Stimulated activated CD4-positive, alpha-beta T cell treated with anti-CD3 and anti-CD28 coated beads, Interleukin-1b, Interleukin-23, amount 100 ng/mL, for 24 hours (primary cell): ENCODE measurements at places on chromosomes 11 and 22.

DNA sequence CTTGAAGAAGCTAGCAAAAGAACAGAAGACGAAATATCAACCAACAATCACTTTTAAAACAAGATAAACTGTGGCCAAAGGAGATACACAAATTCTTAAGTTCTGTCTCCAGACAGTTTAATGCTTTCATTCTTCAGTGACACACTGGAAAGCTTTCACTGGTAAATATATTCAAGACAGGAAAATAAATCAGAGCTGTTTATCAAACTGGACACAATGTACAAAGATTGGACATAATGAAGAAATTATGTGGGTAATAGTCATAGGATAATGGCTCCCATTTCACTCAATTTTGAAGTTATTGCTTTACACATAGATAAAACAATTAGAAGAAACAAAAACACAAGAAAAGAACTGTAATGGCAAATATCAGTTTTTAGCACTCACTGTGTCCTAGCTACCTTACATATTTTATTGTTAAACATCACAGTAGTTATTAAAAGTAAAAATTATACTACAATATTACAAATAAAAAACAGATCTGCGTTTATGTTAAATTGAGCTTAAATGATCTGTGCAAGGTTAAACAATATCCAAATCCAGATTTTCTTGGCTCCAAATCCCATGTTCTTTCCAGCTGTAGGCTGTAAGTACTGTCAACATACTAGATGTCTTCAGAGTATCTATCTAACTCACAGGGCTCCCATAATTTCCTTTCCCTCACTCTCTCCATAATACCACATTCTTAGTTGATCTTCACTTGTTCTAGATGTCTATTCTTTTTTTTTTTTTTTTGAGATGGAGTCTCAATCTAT, 38.6 kb upstream of the NOX4 start:
- DNase-seq, result no peak

DNA sequence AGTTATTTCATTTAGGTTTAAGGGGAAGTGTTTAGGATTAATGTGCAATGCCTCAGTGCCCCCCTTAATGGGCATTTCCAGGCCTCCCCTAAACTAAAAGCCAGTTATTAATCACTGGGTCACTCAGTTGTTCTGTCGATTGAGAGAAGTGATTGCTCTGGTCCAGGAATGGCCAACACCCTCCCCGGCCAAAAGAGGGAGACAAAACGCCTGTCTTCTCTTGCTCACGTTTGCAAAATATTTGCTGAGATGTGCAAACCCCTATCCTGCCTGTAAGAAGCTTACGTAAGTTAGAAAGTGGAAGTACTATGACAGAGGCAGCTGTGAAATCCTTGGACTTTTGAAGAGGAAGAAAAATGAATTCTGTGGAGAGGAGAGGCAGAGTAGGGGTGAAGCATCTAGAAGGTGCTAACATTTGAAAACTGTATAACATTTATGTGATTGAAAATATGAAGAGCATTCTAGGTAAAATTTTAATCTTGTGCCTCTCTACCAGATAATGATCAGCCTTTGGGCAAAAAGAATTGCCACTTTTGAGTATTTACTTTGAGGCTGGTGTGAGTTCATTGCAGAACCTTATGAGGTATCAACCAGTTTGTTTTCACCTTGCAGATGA, 37.7 kb downstream of the NTM start:
- no peak for DNase-seq

DNA sequence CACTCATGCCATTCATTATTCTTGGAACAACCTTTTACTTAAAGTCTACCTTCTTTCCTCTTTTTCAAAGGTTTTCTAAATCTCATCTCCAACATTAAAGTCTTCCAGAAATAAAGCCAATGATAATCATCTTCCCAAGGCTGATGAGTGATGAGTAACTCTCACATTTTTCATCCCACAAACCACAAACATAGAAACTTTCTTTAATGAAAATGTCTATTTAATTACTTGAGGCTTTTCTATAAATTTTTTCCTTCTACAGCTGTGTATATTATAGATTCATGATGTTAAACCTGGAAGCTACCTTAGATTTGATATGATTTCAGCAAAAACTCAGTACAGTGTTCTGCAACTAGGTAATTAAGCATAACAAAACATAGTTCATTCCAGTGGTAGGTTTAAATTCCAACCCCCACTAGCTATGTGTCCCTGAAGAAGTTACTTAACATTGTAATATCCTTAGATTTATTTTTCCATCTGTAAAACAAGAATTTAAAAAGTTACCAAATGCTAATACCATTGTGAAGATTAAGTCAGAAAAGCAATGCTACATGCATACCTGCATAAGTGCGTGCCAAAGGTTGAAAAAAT, 845.4 kb downstream of the KCNA4 start:
- no peak for DNase-seq

- DNase-seq, result no peak
Measured at GRCh38 chr22:43260331-43261231, 73.6 kb upstream of the TTLL12 start.

DNA sequence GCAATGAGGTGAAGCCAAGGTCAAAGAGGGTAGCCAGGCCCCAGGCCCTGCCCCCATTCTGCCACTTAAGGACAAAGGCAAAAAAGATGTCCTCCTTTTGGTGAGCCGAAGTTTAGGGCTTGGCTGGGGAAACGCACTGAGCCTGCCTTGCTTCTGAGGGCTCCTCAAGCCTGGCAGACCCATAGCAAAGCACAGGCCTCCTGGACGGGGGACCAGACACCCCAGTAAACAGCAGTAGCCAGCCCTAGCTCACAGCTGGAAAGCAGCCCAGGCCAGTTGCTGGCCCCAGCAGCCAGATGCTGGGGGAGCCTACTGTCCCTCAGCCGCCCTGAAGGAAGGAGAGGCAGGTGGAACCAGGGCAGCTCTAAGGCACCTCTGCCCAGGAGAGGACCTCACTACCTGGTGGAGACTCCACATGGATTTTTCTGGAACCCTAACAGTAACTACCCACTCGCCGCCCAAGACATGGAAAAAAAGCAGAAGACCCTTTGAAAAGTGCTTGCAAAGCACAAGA, 3.8 kb upstream of the PYGM start:
- DNase-seq, result no peak

DNA sequence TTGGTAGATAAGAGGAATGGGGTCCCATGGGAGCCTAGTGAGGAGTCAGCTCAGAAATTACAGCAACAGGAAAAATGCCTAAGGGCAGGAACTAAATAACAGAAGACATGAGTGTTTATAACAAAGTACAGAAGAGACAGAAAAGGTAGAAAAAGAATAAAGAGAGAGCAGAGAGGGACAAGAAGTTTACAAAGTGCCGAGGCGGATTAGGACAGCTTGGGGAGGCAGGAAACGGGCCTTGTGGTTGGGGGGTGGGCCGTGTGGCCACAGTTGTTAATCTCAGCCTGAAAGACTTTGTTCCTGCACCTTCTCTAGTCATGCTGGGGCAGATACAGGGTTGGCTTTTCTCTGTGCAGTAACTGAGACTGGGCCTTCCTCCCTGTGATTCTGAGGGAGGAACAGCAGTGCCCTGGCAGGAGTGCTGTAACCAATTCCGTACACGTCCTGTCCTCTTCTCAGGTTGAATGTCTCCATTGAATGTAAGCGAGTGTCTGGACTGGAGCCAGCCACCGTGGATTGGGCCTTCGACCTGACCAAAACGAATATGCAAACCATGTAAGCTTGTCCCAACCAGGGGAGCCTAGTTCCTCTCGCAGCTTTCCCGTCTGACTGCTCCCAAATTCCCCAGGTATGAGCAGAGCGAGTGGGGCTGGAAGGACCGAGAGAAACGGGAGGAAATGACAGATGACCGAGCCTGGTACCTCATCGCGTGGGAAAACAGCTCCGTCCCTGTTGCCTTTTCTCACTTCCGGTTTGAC, 13.2 kb downstream of the NAA40 start:
- DNase-seq, result no peak

DNA sequence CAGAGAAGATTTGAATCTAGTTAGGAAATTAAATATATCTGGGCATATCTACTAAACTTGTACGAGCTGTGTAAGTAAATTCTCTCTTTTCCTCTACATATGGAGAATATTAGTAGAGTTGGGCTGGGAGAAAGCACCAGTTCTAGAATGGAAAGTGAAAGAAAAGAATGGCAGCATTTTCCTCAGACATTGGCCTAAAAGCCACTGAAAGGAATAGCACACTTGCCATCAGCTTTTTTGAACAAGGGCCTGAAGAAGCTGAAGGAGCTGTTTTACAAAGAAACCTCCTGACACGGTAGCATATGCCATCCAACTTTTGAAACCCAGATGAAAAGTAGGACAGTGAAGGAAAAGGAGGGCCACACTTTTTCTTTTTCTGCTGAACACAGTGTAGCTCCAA, 1563.7 kb upstream of the TENM4 start:
- no peak for DNase-seq

GRCh38 chr11:94128291-94128745, 323 bp upstream of the PANX1 start:
- no peak for DNase-seq

GRCh38 chr22:19143967-19144400, 467 bp downstream of the ESS2 start:
- DNase-seq, result no peak

DNA sequence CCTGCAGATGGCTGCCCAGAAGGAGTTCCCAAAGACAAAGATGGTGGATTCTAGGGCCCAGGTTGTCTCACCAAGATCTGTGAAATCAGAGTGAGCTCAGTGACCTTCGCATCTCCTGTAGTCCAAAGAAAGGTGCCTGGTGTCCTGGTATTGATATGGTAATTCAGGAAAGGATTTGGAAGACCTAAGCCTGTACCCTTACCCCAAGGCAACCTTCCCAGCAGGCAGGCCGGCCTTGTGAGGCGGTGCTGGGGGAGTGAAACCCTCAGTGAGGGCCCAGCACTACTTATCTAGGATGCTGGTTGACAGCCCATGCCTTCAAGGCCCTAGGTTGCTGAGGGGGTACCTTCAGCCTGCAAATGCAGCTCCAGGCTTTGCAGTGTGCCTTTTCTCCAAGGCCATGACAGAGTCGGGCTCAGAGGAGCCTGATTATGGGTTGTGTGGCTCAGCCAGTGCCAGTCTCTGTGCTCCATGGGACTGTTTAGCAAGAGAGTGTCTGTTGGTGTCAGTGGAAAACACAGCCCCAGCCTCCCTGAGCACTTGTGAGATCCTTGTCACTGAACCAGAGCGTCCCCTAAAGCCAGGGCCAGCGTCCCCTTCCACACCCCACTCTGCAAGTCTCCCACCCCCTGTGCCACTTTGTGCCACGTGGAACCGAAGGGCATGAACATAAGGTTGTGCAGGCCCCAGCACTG, 72.8 kb upstream of the MYOD1 start:
- no peak for DNase-seq

- no peak for DNase-seq
Measured at GRCh38 chr11:70713988-70714665, 315.8 kb downstream of the CTTN start.

DNA sequence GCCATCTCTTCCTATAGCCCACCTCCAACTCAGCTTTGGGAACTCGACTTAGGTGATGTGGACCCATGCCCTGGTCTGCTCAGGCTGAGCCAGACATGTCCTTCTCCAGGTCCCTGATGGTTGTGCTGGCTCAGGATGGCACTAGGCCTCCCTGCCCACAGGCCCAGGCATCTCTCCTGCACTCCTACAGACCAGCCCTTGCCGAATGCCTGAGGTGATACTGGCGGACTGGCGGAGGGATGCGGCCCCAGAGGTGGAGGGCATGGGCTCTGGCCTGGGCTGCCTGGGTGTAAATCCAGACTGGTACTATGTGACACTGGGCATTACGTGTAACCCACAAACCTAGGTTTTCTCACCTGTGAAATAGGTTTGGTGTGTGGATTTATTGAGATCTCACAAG, 352.8 kb downstream of the SHANK2 start:
- no peak for DNase-seq

DNA sequence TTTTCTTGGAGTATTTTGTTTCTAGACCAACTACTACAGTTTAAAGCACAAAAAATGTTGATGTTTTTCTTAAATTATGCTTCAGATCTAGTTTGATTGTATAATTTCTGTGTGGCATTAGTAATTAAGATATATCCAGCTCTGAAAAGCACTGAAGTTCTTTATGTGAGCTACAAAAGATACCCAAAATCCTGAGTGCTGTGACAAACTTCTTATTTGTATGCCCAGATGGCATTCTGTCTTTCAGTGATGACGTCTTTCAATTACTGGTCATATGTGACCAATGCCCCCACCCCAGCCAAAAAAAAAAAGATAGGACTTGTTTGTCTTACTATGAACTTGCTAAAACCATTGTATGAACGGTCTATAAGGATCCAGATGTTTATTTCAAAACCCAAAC, 51.3 kb downstream of the BIRC2 start:
- DNase-seq, result no peak

GRCh38 chr11:1276041-1276790, 33.2 kb downstream of the TOLLIP start:
- DNase-seq, result no peak

DNA sequence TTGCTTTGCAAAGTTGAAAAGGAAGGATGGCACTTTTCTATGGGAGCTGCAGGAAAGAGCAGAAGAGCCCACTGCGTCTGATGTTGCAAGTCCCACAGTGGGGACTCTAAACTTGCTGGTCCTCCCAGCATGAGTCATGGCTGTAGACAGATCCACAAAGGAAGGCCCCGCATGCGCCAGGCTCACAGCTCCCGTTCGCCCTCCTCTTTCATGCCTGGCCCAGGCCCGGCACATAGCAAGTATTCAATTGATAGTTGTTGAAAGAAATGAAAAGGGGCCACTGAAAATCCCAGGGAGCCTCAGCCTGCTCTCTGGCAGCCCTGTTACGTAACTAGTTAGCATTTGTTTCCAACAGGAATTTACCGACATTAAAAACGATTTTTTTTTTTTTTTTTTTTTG, 18.9 kb downstream of the AP1B1 start:
- DNase-seq, result no peak

DNA sequence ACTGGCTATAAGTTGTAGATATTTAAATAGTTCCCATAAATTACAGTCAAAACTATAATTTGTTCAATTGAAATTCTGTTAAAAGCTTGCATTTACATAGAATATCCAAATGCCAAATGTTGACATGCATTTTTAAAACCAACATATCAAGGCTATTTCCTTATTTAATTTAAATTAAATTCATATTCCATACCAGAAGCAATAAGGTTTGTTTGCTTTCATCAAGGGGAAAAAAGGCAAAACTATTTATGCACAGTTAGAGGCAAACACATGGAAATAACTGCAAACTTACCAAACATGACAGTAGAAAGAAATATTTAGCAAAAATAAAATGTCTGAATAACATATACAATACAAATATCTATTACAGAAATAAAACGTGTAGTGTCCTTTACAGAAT, 1581.2 kb upstream of the TENM4 start:
- DNase-seq, result no peak
